ENCODE measurements at places on chromosomes 6 and 20.

GRCh38 chr6:3422435-3423070 is 34.3 kb downstream of the SLC22A23 start:
- no peak for DNase-seq

- no peak for DNase-seq
Measured at GRCh38 chr6:157985378-157986155, 3.9 kb downstream of the SYNJ2 start.

- no peak for DNase-seq
Measured at GRCh38 chr6:139973669-139974344, 599.4 kb upstream of the CITED2 start.

DNA sequence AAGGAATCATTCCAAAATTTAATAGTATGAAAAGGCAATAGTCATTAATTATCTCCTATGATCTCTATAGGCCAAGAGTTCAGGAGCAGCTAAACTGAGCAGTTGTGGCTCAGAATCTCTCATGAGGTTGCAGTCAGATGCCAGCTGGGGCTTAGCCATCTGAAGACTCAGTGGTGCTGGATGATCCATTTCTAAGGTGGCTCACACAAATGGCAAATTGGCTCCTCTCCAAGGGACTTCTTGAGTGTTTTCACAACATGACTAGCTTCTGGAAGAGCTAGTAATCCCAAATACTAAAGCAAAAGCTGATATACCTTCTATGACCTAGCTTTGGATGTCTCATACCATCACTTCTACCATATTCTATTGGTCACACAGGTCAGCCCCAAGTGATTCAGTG is 104.2 kb downstream of the HAO1 start:
- DNase-seq: no peak

All from NCI-H1092 (cell line).